Stimulated activated CD4-positive, alpha-beta T cell treated with anti-CD3 and anti-CD28 coated beads, Interleukin-12 subunit alpha, Interleukin-12 subunit beta, amount 100 ng/mL, for 4 hours (primary cell): ENCODE measurements at places on chromosomes 1 and 21.
A peak's percentile ranks its signal among the peaks of the same experiment; 100 is the strongest.

GRCh38 chr1:205879974-205880373 lies 30.0 kb upstream of the PM20D1 start:
- no peak for DNase-seq

DNA sequence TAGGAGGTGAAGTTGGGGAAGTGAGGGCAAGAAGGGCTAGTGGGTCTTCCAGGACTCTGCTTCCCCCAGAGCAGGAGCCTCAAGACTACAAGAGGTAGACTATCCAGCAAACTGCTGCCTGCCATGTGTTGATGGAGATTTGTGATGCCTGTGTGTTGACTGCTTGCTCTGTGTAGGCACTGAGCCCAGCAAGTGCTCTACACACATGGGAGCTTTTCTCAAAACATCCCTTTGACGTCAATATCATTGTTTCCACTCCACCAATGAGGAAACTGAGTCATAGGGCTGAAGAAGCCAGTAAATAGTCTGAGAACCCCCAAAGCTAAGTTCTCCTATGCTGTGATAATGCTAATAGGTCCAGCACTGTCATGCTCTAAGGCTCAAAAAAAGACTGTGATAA lies 207.2 kb upstream of the NFIA start:
- DNase-seq, result no peak

GRCh38 chr1:178354816-178355215 lies 141.9 kb downstream of the CLEC20A start:
- DNase-seq, result no peak

- DNase-seq, result no peak
These were observed 214.8 kb downstream of the BACH1 start for GRCh38 chr21:29513535-29513934.

- DNase-seq, result no peak
These were observed 122.3 kb downstream of the RHOU start for GRCh38 chr1:228857611-228858010.

- DNase-seq, result no peak
These were observed 27.3 kb downstream of the GPR157 start for GRCh38 chr1:9101510-9102146.

DNA sequence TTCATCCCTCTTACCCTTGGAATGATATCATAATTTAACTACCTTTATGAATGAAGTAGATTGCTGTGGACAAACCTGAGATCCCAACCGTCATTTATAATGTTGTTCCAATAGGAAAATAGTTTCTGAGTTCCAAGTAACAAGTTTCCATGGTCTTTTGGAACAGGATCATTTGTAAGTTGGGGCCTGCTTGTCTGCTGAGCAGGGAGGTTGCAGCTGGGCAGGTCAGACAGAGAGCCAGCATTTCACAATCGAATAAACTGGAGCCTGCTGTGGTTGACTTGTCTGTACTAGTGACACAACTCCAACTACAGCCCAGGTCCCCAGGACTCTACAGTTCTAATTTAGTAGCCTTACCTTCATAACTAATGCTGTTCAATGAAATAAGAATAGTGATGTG lies 18.6 kb upstream of the RALGPS2 start:
- no peak for DNase-seq

- no peak for DNase-seq
These were observed 9.9 kb upstream of the DYRK1A start for GRCh38 chr21:37356706-37357105.

DNA sequence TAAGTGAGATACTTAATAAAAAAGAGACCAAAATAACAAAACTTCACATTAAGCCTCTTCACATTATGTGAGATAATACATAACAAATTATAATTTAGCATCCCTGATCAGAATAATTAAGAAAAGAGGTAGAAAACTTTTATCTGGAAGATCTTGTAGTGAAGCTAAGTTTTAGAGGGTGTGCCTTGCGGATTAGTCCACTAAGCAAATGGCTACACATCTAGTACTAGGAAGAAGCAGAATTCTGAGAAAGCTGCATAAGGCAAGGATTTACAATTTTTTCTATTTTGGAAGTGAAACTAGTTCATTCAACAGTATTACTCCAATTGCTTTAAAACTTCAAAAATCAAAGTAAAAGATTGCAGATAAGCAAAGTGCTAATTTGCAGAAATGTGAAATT lies 3.5 kb downstream of the YOD1 start:
- DNase-seq, result no peak

DNA sequence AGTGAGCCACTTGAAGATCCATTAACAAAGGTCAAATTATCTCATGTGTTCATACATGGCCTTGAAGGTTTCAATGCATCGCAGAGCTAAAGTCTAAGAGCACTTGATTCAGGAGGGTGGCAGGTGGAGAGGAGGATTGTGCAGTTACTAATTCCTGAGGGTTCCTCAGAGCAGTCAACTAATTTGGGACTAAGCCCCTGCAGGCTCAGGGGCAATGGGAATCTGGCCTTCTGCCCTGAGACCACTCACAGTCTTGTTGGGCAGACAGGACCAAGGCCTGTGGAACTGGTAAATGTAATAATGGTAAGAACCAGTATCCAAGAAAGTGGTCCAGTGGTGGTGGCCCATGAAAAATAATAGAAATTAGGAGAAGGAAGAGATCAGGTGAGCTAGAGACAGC lies 127.4 kb upstream of the HMGB4 start:
- DNase-seq, result no peak

GRCh38 chr1:67832737-67833601 lies at the start of gene GNG12:
GNG12 (minus strand) TSS chr1:67833467; CDS start chr1:67707686, 125,781 bp downstream.
- DNase-seq, result peak; percentile 25

GRCh38 chr1:165144757-165145397 lies 211.6 kb downstream of the LMX1A start:
- peak; percentile 11 for DNase-seq

- no peak for DNase-seq
These were observed 1.1 kb downstream of the TAS1R3 start for GRCh38 chr1:1332031-1332755.

DNA sequence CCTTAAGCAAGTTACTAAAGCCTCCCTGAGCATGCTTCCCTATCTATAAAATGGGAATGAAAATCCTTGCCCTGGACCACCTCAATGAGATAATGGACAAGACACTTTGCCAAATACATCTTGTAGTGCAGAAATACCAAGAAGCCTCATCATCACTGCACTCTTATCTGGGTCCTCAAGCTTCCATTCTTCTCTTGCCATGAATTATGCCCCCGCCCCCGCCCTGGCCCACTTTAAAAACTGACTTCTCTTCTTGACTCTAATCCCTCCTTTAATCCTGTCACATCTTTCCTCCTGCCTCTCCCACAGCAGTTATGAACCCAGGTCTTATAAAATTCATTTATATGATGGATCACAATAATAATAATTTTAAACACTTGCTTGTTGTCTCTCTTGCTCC lies 14.8 kb downstream of the ARHGEF11 start:
- DNase-seq, result no peak

DNA sequence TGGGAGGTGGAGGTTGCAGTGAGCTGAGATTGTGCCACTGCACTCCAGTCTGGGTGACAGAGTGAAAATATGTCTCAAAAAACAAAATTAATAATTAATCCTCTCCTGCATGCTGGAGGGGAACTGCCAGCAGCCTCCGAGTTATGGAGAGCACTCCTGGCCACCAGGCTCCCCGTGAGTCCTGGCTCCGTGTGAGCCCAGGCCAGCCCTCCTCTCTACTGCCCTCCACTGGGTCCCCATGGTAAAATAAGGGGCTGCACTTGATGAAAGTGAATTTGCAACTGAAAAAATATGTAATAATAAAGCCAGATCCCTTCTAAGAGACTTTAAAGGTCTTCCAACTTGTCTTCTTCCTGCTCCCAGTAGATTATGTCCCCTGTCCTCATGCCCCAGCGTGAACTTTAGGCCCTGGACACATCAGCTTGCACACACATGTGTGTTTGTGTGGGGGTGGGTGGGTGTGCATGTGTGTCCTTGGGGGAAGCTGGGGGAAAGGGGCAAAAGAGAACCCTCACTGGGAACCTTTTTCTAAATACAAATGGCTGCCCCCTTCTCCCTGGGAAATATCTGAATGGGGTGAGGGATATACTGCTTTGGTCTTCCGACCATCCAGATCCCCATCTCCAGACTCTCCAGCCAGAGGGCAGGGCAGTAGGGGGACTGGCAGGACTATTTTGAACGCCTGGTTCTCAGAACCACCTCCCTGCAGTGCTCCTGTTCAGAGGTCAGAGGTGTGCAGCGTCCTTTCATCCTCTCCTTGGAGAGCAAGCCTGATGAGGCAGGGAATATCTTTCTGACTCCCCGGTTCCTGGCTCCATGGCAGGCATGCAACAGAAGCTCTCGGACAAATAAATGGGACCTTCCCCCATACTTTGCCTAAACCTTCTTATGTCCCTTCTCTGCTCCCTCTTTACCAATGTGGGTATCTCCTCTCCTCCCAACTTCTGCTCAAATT lies 26.2 kb downstream of the NEK2 start:
- DNase-seq, result no peak

GRCh38 chr1:107936498-107937481 lies 28.2 kb downstream of the VAV3 start:
- DNase-seq, result no peak

DNA sequence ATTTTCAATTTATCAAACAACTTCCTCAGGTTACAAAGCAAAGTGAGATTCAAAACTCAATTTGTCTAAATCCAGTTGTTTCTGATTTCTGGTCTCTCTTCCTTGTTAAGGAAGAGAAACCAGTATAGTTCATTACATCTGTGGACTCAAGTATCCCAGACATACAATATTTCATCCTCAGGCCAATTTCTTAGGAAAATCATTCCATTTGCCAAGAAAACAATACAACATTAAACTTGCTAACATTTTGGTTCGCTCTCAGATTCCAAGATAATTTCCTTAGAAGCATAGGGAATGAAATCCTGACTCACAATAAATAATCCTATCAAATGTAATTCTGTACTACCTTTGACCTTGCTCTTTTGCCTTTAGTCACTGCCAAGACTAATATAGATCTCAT lies 11.2 kb upstream of the TTLL7 start:
- DNase-seq, result no peak

- DNase-seq, result no peak
These were observed 111.1 kb downstream of the BRINP2 start for GRCh38 chr1:177281901-177282300.

DNA sequence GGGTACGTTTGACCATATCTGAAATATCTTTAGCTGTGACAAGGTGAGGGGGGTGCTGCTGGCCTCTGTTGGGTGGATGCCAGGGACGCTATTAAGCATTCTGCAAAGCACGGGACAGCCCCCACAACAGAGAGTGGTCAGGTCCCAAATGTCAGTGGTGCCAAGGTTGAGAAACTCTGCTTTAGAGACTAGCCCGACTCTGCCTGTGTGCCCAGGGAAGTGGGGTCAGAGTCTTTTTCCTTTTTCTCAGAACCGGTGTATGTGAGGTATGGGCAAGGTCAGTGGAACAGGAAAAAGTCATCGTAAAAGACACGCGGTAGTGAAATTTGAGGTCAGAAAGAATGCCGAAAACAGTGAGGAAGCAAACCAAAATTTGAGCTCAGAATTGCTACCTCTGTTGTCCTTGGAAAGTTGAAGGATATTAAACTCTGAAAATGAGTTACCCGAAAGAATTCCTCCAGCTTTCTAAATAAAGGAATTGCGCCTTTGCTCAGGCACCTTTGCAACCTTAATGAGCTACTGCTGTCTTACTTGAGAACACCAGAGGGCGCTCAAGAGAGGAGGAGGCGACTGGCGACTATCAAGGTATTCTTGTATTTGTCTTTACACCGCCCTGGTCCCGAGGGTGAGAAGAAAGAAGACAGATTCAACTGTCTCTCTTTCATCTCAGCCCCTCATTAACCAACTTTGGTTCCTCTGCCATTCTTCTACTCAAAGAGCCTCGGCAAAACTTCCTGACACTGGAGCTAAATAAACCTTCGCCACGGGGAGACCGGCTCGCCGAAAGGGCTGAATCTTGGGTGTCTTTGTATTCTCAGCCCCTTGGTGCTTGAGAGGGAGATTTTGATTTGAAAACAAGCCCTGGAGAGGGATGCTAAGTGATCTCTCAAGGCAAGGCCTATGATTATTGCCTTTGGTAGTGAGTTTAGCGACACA lies 85.4 kb upstream of the OLIG2 start:
- peak; percentile 16 for DNase-seq

DNA sequence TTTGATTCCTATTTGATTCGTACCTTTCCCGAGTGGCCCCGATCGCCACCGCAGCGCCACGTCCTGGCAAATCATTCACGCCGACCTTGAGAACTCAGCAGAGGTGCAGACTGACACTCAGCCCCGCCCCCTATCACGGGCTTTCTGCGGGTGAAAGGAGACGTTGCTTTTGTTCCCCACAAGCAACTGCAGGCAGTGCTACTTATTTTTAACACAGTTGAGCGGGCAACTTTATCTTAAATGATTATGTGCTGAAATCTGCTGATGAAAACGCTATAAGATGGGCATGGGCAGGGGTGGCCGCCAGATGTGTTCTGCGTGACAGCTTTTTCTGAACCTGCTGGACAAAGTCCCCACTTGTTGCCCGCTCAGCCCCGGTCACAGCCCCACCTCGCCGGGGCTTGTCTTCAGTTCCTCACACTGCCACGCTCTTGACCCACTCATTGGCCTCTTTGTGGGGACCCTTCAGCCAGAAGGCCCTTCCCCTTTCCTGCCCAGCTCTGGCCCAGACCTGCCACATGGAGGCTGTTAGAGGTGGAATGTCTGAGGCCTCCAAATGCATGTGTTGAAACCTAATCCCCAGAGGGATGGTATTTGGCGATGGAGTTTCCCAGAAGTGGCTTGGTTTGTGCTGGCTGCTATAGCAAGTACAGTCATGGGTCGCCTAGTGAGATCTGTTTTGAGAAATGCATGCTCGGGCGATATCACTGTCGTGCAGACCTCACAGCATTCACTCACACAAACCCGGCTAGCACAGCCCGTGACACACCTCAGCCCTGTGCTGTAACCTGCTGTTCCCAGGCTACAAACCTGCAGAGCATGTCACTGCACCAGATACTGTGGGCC lies 15.7 kb upstream of the PDXK start:
- DNase-seq, result no peak

GRCh38 chr1:238991765-238992495 lies 394.4 kb upstream of the CHRM3 start:
- DNase-seq, result no peak

GRCh38 chr21:31448496-31448895 lies 104.4 kb upstream of the TIAM1 start:
- DNase-seq, result no peak

DNA sequence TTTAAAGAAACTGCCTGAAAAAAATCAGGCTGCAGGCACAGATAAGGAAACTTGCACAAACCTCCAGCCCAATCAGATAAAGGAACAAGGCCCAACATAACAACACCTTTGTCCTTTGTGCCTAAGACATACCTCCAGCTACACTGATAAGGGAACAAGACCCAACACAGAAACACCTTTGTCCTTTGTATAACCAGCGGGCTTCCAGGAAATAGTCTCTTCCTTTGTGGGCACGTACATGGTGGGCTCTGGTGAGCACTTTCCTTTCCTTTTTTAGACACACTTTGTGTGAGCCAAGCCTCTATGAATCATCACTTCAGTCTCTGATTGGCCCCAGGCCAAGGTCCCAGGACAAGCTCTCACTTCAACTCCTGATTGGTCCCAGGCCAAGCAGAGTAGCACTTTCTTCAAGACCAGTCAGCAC lies 23.6 kb downstream of the ZNF670 start:
- no peak for DNase-seq

- no peak for DNase-seq
These were observed 38.4 kb upstream of the SPAG17 start for GRCh38 chr1:118223426-118223825.

- no peak for DNase-seq
These were observed 94.2 kb downstream of the AHCTF1 start for GRCh38 chr1:246837418-246838117.

- no peak for DNase-seq
These were observed 164.3 kb downstream of the GRIK1 start for GRCh38 chr21:29775462-29775861.

- no peak for DNase-seq
These were observed 10.5 kb upstream of the RBM15 start for GRCh38 chr1:110328700-110329099.

GRCh38 chr1:43294761-43295160 lies 6.0 kb upstream of the TIE1 start:
- no peak for DNase-seq
